ENCODE measurements at places on chromosomes 2 and 18.

DNA sequence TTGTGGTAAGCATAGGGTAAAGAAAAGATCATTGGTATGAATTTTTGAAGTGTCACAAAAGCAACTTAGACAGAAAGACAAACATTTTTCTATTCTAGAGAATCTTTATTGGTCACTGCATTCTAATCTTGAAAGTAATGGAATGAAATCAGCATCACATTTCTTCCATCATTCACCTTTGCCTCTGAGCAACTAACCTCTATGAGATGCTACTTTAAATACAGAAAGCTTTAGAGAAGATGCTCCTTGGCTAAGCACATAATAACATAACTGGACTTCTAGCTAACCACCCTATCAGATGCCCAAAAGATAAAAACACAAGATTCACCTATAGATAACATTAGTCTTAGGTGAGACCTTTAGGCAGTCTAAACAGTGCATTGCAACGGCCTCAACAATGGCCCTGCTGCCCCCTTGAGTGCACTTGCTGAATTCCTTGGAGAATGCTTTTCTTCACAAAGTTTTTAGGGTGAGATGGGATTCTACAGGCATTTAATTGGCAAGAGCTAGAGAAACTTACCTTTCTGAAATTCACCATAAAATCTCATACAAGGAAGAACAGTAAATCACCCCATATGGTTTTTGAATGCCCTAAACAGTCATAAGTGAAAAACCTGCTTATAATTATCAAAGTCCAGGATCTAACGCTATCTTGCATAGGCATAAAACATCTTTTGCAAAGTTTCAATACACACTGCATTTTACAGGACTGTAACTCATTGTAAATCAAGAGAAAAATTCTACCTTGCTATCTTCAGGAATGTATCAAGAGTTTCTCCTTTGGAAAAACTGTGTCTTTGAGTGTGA, 791.3 kb upstream of the CHAC2 start:
- no peak for DNase-seq

- no peak for DNase-seq
These were observed 89.2 kb upstream of the STK17B start for GRCh38 chr2:196260546-196260945.

- DNase-seq = no peak
These were observed 360.9 kb downstream of the ERBB4 start for GRCh38 chr2:212177724-212178123.

DNA sequence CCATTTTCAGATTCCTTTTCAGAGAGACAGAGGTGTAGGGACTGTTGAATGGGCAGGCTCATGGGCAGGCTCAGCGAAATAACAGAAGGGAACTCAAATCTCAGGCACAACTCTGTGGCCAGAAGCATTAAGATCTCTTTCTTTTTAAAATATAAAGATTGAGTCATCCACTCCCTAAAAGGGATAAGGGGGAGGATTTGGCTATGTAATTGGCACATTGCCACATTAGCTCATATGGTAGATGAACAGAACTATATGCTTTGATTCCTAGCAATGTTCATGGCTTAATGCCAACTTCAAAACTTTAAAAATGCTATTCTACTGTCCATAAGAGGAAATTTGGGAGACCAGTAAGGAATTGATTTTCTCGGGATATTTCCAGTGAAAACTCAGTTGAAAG, 53.8 kb upstream of the SLC5A7 start:
- DNase-seq = no peak

- DNase-seq = no peak
These were observed 368.2 kb downstream of the IRS1 start for GRCh38 chr2:226431288-226431948.

Data from left forelimb (tissue), 1 donor.